Stimulated activated CD8-positive, alpha-beta memory T cell treated with anti-CD3 and anti-CD28 coated beads, Interleukin-7, amount 100 ng/mL, for 1 hour (primary cell): ENCODE measurements at places on chromosomes 6 and 20.

GRCh38 chr20:4962241-4962855 lies 39.0 kb downstream of the SLC23A2 start:
- no peak for DNase-seq

- no peak for DNase-seq
Observed at GRCh38 chr6:16503970-16504415, 257.3 kb downstream of the ATXN1 start.

DNA sequence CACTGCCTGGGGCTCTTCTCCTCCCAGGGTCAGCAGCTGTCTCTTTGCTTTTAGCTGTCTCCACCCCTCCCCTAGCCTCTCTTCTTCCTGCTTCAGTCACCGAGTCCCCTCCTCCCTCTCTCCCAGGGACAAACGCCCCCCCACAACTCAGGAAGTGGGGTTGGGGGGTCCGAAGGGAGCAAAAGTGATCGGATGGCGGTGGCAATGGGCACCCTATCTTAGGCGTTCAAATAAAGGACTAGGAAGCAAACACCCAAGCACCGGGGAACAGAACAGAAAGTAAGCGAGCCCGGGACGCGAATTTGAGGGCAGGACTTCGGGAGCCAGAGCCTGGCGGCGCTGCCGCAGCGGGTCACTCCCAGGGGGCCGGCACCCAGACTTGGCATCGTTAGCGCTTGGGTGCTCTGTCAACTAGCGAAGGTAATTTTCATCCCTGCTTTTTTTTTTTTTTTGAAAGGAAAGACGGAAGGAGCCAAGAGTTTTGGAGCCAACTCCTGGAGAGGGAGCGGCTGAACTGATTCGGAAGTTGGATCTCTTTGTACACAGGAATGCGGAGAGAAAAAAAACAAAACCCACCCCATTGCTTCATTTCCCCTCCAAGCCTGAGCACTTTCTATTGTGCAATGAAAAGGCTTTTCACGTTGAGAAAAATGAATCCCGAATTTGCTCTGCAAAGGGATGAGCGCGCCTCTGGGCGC lies 815 bp upstream of the ITPR3 start:
- DNase-seq, result no peak

DNA sequence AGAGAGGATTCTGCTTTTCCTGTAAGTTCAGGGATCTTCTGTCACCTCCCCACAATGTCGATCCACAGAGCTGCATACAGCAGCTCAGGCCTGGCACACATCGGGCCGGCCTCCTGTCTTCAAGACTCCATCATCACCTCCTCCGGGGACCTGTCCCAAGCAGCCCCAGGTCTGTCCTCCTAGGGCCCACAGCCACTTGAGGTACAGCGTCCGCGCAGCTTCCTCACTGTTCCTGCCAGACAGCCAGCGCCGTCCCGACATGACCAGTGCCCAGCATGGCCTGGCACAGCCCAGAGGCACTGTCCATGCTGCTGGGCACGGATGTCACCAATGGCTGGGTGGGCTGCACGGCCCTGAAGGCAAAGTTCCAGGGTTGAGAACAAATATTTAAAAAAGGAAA lies 101.6 kb downstream of the DLL1 start:
- no peak for DNase-seq

GRCh38 chr20:57659517-57660180 lies 39.4 kb upstream of the ZBP1 start:
- no peak for DNase-seq
